ENCODE measurements at places on chromosomes 3 and 15. TPM values are rescaled to one million over a fixed set of nuclear protein-coding genes. Genes with fewer than 3 reads are reported as not detected.

TRPM1 gene
- polyA plus RNA-seq: not detected

CISH gene
- 2.5 TPM for polyA plus RNA-seq

BMF gene
- 4.0 TPM for polyA plus RNA-seq

KLHL40 gene
- not detected for polyA plus RNA-seq

SLC22A14 gene
- polyA plus RNA-seq: not detected

CIP2A gene
- polyA plus RNA-seq: 25.0 TPM

DNA sequence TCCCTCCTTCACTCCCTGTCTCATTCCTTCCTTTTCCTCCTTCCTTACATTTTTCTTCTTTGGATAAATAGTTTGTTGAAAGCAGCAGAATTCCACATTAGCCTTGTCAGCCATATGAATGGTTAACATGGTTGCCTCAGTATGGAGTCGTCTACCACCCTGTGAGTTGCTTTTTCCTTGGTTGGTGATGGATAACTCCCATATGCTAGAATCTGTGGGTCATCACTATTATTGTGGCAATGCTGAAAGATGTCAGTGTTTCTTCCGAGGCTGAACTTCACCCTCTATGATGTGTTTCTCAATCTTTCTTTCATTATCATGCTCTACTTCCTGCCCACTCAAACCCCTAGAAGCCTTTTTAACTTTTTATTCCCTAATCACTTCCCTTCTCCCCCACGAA lies 481.8 kb upstream of the KCNMB2 start:
- no peak for DNase-seq

DNA sequence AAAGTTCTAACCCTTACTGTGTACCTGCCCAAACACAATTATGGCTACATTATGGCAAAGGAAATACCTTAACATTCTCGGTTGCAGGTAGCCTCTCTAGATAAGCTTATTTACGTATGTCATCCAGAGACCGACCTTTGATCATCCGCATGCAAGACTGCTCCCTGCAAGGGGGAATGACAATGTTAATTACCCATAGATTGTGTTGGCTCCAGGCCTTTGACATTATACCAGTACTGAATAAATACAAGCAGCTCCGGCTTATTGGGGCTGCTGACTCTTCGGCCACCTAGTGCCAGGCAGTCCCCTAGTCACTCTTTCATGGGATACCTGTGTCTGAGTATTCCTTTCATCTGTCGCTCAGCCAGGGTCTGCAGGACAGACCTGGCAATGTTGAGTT lies 223.5 kb downstream of the DTWD1 start:
- no peak for DNase-seq

- no peak for DNase-seq
These were observed 12.9 kb downstream of the HACD2 start for GRCh38 chr3:123571973-123572365.

- no peak for DNase-seq
These were observed 556 bp downstream of the CAMK2N2 start for GRCh38 chr3:184260724-184261269.

- DNase-seq: no peak
These were observed 214.3 kb downstream of the OXSM start for GRCh38 chr3:26004172-26004571.

- DNase-seq: no peak
These were observed 436.1 kb downstream of the CHL1 start for GRCh38 chr3:632571-633170.

- no peak for DNase-seq
These were observed 106.8 kb downstream of the IGF1R start for GRCh38 chr15:98755138-98755537.

- no peak for DNase-seq
These were observed 9.7 kb upstream of the FBLN2 start for GRCh38 chr3:13539292-13539638.

- no peak for DNase-seq
These were observed 69.8 kb upstream of the WNT5A start for GRCh38 chr3:55556619-55557537.

DNA sequence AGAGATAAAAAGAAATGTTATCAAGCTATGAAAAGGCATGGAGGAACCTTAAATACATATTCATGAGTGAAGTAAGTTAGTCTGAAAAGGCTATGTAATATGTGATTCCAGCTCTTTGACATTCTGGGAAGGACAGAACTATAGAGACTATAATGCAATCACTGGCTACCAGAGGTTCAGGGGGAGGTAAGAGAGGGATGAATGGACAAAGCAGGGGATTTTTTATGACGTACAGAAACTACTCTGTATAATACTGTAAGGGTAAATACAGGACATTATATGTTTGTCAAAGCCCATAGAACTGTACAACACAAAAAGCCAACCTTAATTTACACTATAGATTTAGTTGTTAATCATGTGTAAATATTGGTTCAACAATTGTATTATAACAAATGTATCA lies 46.1 kb downstream of the MCTP2 start:
- DNase-seq: no peak

GRCh38 chr15:38612159-38612863 lies 47.7 kb upstream of the RASGRP1 start:
- DNase-seq: no peak

DNA sequence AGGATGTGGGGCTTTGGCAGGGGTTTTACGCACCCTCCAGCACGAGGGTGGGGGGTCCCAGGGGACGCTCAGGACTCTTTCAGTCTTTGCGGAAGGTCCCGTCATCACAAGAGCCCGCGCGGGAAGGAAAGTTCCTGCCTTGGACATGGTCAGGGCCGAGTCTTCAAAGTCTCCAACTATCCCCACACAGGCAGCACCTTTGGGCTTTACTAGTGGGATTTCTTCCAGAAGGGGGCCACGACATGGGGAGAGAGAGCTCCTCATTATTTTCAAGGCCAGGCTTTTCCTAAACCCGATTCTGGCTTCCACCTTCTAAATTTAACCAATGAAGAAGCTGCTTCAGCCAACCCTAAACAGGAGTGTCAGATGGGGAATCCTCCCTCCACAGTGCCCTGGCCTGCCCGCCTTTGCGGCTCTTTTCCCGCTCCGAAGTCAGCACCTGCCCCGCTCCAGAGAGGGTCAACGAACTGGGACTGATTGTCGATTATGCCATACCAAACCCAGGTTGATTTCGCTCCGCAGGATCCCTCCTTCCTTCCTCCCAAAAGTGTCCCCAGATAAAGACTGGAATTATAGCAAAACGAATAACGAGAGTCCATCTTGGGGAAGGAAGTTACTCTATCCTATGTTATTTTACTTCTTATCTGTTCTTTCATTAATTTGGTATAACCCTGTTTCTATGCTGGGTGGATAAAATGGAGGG lies 11.0 kb downstream of the SHOX2 start:
- DNase-seq: no peak

DNA sequence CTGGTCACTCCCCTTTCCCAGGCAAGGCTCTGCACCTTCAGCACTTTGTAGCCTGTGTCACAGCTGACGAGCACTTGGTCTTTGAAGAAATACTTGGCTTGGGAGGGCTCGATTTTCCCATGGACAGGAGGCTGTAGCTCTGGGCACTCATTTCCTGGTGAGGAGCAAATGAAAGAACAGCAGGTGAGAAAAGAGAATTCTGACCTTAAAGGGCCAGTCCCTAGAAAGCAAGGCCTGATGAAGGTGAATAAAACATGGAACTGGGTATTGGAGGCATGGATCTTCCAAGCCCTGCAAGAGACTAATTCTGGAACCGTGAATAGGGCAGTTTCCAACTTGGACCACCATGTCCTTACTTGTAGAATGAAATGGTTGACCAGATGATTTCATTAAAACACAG lies 39.9 kb downstream of the MASP1 start:
- no peak for DNase-seq

- no peak for DNase-seq
These were observed 214.9 kb upstream of the ARRDC4 start for GRCh38 chr15:97745481-97746071.

GRCh38 chr3:160757233-160758106 lies 1.4 kb downstream of the PPM1L start:
- no peak for DNase-seq

DNA sequence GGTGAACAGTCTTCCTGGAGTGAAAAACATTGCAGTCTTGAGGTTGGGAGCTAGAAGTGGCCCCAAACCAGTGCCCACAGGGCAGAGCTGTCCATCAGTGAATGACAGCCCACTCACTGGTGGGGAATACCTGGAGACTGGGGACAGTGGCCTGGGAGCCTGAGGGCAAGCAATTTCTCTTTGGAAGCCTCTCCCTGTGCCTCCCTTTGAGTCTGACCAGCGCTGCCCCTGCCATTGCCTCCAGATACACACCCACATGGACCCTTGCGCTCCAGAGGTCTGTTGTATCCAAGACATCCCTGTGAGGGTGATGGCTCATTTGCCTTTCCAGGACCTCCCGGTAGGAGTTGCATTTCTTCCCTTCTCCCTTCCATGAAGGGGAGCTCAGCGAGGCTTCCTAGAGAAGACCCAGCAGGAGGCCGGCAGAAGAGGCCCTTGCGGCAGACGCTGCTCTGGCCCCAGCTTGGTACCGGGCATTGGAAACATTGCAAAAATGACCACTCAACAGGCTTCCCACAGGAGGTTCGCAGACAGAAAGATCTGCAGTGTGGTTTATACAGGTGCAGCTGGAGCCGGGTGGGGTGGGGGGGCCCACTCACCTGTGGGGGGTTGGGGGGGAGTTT lies 38.5 kb downstream of the KLF13 start:
- DNase-seq: no peak

DNA sequence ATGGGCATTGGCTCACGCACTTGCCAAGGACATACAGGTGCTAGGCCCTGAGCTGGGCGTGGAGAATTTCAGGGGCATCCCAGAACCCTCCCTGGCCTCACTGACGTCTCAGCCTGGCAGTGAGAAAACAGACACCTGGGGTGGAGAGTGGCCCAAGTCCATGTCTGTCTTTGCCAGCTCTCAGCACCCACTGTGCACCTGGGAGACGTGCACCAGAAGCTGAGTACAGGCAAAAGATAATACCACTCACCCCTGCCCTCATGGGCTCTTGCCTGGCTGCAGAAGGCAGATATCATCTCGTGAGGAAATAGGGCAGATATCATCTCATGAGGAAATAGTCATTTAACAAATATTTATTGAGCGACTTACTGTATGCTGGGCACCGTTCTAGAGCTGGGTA lies 8.0 kb downstream of the LOXL1 start:
- DNase-seq: no peak

DNA sequence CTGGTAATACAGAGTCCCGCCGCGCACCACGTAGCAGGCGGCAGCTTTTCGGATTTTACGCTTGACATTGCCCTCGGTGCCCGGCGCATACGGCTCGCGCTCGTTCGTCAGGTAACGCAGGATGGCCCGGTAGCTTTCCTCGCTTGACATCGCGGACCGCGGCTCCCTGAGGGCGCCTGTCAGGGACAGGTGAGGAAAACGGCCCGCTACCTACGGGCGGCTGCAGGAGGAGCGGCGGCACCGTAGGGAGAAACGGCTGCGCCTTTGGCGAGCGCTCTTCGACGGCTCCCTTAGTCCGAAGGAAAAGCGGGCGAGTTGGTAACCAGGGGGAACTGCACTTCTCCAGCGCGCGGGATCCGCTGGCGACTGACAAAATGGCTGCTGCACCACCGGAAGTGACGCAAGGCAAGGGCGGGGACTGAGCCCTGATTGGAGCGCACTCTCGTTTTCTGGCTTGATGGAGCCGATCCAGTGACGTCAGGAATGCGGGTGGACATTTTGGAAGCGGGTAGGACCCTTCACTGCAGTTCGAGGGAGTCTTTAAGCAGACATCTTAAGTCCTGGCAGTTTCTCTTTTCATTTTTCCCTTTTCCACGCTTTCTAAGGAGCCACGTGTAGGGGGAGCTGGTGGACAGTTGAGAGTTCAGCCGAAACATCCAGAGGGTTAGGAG lies at the start of gene ZBTB11:
ZBTB11 (minus strand) TSS at position 368 of the 671 bp plus-strand sequence; CDS start at position 150, 218 bp downstream.
- DNase-seq: peak; percentile 99

GRCh38 chr3:32899265-32899664 lies 52.2 kb upstream of the CCR4 start:
- no peak for DNase-seq

GRCh38 chr3:169475978-169476698 lies 187.4 kb downstream of the MECOM start:
- DNase-seq: no peak

GRCh38 chr15:75107908-75108838 lies 84.8 kb downstream of the PPCDC start:
- peak; percentile 74 for DNase-seq

Measured in GM12878 (cell line).